ENCODE measurements at places on chromosomes 5 and 9.
A peak's percentile ranks its signal among the peaks of the same experiment; 100 is the strongest.

GRCh38 chr5:683551-684481, 9.3 kb downstream of the TPPP start:
- DNase-seq, result no peak

DNA sequence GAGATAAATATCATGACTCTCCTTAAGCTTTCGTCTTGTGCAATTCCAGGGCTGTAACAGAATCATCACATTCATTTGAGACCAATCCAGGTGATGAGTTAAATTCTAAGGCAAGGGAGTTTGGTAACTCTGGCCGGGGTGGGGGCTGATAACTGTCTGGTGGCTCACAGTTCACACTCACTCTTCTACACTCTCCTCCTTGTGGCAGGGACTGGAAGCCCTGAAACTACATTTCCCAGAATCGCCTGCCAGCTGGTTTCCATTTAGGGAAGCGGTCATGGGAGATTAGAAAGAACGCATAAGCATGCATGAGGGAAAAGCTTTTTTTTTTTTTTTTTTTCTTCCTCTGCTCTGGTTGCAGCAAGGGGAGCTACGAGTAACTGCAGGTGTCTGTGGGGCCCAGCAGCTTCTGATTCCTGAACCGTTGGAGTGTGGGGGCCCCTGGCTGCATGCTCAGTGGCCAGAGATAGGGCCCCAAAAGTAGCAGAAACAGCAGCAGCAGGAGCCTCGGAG, 154.8 kb upstream of the TBC1D2 start:
- DNase-seq, result no peak

DNA sequence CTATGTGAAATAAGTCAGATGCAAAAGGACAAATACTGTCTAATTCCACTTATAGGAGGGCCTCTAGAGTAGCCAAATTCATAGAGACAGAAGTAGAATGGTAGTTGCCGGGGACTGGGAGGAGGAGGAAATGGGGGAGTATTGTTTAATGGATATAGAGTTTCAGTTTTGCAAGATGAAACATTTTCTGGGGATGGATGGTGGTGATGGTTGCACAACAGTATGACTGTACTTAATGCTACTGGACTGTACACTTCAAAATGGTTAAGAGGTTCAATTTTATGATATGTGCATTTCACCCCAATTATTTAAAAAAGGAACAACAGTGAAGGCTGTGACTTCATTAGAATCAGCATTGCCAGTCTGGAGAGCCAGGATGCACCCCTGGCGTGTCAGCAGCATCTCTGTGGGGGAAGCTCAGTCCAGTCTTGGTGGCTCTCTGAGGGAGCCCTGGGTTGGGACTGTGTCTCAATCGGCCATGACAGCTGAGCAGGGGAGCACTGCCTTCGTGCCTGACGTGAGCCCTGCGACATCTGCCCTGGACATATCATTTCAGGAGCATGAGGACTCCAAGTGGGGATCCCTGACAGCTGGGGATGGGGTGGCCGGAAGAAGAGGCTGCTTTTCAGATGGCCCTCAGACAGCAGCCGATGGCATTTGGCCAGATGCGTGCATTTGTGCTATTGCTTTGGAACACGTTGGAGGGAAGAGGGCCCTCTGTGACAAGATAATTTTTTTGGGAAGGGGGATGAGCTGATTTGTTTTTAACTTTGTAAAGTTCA, 130.8 kb upstream of the STC2 start:
- DNase-seq, result no peak

DNA sequence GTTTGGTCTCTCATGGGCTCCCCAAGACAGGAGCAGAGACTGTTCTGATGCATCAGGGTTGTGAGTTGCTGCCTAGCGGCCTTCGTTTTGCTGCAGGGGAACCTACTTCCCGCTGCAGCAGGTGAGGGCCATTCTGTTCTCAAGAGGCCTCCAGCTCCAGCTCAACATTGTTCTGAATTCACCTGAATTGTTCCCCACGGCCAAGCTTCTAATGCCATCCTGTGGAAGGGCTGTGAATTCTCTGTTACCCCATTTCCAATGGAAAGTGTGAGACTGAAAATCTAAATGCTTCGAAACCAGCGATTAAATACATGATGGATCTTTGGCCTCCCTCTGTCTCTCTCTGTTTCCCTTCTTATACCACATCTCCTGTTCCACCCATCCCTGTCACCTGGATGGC, 349.1 kb upstream of the DAP start:
- DNase-seq, result no peak

- no peak for DNase-seq
Measured at GRCh38 chr5:107203243-107203642, 467.5 kb downstream of the EFNA5 start.

- no peak for DNase-seq
Measured at GRCh38 chr9:5440426-5440825, 2.7 kb upstream of the PLGRKT start.

- DNase-seq, result no peak
Measured at GRCh38 chr5:146203872-146204192, 427 bp downstream of the RBM27 start.

GRCh38 chr5:145703856-145704255, 131.3 kb downstream of the PRELID2 start:
- no peak for DNase-seq

DNA sequence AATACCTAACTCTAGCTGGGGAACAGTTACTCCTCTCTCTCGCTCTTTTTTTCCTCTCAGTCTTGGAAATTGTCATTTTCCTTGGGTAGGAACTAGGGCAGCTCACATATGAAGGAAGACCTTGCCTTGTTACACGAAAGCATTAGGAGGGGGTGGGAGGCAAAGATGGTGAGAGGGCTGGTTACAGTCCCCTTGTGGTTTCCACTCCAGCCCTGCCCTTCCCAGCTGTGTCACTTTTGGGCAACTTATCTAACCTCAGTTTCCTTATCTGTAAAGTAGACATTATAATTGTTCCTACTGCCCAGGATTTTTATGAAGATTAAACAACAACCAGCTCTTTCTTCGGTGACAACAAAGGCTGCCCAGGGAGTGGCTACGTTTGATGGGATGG, 196.2 kb upstream of the CLINT1 start:
- no peak for DNase-seq

- DNase-seq, result peak; percentile 52
Measured at GRCh38 chr5:43631182-43631910, 28.4 kb downstream of the NNT start.

GRCh38 chr9:116320290-116320689, 166.7 kb downstream of the PAPPA start:
- no peak for DNase-seq

GRCh38 chr9:133999851-134000265, 7.7 kb upstream of the VAV2 start:
- DNase-seq, result no peak

GRCh38 chr9:129007035-129007765, 20.9 kb downstream of the SH3GLB2 start:
- DNase-seq, result no peak

DNA sequence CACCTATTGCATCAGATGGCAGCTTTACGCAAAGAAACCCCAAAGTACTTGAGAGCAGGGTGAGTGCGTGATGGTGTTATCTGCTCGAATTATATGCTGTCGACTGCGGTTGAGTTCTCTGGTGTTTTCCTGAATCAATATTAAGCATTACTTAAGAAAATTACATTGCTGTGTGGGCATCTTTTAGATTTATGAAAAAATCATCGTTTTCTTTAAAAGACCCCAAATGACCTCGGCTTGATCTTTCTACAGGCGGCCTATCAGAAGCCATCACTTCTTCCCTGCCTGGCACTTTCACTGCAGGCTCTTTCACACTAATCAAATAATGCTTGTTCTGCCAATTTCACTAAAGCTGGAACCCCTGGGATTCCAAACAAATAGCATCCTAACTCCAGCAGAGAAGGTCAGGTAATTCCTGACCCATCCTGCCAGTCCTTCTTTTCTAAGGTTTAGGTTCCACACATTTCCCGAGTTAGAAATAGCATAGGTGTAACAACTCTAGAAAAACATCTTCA, 1.7 kb downstream of the UBE2QL1 start:
- no peak for DNase-seq

GRCh38 chr5:55900068-55900467, 48.9 kb downstream of the IL31RA start:
- DNase-seq, result no peak

- no peak for DNase-seq
Measured at GRCh38 chr9:123659358-123659757, 270.6 kb downstream of the DENND1A start.

- no peak for DNase-seq
Measured at GRCh38 chr5:174071484-174071883, 26.0 kb downstream of the NSG2 start.

DNA sequence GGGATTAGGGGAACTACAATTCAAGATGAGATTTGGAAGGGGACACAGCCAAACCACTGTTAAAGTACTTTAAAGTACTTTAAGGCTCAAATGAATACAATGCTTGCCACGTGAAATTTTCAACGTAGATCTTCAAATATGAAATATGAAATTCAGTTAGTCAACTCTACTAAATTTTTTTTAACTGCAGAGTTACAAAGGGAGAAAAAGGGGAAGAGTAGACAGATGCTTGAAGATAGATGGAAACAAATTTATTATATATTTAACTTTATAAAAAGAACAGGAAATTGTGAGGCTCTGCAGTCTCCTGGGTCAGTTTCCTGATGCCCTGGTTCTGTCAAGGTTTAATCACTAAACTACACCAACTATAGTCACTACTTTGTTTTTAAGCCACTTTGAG, 785.5 kb upstream of the DMAC1 start:
- no peak for DNase-seq

DNA sequence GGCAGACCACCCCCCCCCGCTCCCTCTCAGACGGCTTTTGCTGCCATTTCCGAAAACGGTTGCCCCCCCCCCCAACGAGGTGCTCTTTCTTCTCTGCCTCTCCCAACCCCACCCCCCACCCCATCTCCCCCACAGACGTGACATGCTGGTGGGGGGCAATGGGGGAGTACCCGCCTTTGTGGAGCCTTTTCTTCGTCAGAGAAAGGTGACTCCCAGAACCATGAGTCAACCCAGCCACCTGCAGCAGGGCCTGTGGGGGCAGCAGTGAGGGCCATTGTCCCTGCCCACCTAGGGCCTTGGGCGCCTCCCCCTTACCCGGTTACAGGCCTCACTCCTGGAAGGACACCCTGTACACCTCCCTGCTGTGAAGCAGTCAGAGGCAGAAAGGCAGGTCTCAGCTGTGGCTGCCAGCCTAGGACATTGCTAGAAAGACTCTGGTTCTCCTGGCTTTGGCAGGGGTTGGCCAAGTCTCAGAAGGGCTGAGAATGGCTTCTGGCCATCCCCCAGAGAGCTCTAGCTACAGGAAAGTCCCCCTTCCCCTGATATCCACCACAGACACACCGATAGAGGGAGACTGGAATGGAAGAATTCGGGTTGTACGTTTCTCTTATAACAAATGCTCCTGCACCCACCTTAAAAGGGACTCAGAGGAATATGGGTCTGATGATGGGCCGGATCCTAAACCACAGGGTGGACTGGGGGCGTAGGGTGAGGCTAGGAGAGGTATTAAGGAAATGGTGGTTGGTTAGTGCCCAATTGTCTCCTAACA, 2.2 kb downstream of the DNAJB5 start:
- DNase-seq, result no peak

DNA sequence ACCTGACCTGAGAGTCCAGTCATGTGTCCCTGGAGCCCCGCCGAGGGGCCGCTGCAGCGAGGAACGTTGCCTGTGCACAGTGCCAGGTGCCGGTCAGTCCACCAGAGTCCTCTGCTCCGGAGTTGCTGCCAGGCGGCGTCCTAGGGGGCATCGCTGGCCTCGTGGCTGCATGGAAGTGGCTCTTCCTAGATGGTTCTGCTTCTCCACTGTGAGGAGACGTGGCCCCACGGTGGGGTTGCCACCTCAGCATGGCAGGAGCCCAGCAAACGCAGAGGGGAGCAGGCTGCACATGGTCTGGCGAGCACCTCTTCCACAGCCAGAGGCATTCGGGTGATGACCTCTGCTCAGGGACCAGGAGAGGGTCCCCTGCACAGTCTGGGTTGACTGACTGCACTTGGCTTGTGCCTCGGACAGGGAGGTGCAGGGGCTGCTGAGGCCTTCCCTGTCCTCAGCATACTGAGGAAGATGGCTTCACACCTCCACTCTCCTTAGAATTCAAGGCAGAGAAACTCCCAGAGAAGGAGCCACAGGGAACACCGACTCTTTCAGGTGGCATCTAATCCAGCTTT, 25.9 kb upstream of the POMT1 start:
- no peak for DNase-seq

GRCh38 chr5:67451640-67452279, 255.2 kb upstream of the CD180 start:
- DNase-seq, result no peak

DNA sequence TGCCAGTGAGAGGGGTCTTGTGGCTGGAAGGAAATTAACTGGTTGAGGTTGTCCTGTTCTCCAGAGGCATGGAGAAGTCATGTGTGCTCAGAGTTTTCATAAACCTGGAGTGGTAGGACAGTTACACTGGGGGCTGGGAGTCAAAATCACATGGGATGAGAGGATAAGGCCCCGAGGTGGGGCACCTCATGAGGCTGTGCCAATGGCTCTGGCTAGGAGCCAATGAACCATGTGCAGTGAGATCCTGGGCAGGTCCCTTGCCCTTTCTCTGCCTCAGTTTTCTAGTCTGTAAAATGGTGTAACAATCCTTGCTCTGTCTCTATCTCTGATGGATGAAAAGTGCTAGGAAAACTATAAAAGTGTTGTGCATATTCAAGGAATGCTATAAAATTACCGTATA, 7.0 kb upstream of the SYNPO start:
- no peak for DNase-seq

DNA sequence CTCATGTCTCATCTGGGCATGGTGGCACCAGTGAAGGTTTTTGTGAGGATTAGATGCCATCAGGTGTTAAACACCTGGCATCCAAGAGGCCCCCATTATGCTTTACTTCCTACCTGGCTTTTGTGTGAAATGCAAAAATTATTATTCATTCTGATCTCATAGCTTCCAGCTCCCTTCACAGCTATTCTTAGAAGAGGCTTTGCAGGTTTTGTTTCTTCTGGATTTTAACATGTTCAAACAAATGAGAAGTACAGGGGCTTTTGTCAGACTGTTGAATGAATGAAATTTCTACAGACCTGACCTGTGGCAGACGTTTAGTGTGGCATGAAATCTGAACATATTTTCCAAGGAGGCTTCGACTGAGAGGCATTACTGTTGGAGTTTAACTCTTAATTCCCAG, 14.3 kb upstream of the CORO2A start:
- DNase-seq, result no peak

GRCh38 chr5:16304846-16305245, 125.3 kb upstream of the MARCHF11 start:
- no peak for DNase-seq

GRCh38 chr5:60256546-60256945, 363.0 kb upstream of the PDE4D start:
- no peak for DNase-seq

GRCh38 chr5:7781899-7782298, 69.0 kb downstream of the CFAP90 start:
- no peak for DNase-seq

- DNase-seq, result no peak
Measured at GRCh38 chr5:173925449-173926071, 37.4 kb downstream of the CPEB4 start.

Measured in spinal cord (tissue), 10 donors.